ENCODE measurements at places on chromosomes 6 and 20. TPM values are rescaled to one million over a fixed set of nuclear protein-coding genes. Genes with fewer than 3 reads are reported as not detected.

- no peak for DNase-seq
Observed at GRCh38 chr20:14422892-14423291, 85.5 kb upstream of the FLRT3 start.

DNA sequence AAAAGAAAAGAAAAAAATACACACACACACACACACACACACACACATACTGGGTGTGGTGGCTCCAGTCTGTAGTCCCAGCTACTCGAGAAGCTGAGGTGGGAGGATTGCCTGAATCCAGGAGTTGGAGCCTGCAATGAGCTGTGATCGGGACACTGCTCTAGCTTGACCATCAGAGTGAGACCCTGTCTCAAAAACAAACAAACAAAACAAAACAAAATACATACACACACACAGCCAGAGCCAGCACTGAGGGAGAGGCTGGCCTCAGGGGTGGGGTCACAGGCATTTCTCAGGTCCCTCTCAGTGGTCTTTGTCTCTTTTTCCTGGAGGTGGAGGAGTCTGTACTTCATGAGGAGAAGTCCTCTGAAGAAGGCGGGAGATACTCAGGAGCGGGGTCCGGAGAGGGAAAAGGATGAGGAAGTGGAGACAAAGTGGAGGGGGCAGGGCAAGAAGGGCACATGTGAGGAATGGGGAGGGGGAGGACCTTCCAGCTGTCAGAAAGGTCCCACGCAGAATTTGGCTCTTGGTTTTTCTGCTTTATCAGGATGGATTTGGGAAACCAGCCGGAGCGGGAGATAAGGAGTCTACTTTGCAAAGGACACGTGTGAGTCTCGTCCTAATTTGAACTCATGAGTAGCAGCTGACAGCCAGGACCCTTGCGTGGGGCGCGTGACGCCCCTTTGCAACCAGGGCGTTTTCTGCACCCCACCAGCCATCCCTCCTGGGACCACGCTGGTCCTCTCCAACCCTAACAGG lies 7.7 kb upstream of the MICB start:
- DNase-seq = no peak

The VSX1 gene
- not detected for total RNA-seq

DNA sequence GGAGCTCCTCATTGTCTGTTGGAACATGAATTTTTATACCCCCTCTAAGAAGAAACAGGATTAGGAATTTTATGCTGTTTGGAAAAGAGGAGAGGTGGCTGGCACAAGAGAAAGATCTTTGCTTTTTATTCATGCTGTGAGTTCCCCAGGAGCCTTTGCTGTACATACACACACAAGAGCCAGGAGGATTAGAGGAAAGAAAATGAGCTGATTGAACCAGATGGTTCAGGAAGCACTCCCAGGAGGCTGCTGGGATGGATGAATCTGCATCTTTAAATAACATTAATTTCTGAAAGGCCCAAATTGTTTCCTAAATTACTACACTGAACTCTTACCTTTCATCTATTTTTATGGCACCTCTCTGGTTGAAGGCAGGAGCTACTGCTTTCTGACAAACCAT lies 20.1 kb upstream of the TCP11 start:
- no peak for DNase-seq

GRCh38 chr6:33416386-33417127 lies 1.4 kb downstream of the CUTA start:
- no peak for DNase-seq

The SERPINB6 gene
- 135 TPM for total RNA-seq

The DYNLT2 gene
- total RNA-seq = 0.74 TPM

- no peak for DNase-seq
Observed at GRCh38 chr6:7770111-7770510, 44.2 kb downstream of the BMP6 start.

- no peak for DNase-seq
Observed at GRCh38 chr6:22738194-22738593, 168.8 kb downstream of the HDGFL1 start.

The ATP6V1G2 gene
- total RNA-seq = 0.51 TPM

DNA sequence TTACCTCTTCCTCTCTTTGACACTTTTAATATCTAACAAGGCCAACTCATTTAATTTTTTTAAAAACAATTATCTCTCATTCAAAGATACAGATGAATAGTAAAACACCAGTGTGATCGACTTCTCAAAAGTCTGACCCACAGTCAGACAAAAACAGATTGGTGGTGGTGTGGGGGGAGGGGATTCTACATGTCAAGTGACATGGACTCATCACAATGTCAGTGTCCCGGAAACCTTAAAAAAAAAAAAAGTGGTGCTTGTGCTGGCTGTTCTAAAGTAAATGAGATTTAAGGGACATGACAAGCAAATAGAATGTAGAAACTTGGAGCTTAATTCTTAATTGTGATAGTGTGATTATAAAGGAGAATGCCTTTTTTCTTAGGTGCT lies 16.3 kb upstream of the RFPL4B start:
- DNase-seq = peak; percentile 15

All from dermis blood vessel endothelial cell (primary cell).